ENCODE measurements at places on chromosomes 1 and 21.

GRCh38 chr1:56380531-56380930, 198.8 kb downstream of the PLPP3 start:
- DNase-seq: no peak

GRCh38 chr1:154696456-154696855, 88.5 kb upstream of the ADAR start:
- no peak for DNase-seq

GRCh38 chr1:171939740-171940139, 98.4 kb downstream of the DNM3 start:
- no peak for DNase-seq

- DNase-seq: no peak
Observed at GRCh38 chr1:223374064-223374610, 10.2 kb upstream of the SUSD4 start.

- DNase-seq: no peak
Observed at GRCh38 chr21:36509973-36510664, 30.2 kb upstream of the CLDN14 start.

DNA sequence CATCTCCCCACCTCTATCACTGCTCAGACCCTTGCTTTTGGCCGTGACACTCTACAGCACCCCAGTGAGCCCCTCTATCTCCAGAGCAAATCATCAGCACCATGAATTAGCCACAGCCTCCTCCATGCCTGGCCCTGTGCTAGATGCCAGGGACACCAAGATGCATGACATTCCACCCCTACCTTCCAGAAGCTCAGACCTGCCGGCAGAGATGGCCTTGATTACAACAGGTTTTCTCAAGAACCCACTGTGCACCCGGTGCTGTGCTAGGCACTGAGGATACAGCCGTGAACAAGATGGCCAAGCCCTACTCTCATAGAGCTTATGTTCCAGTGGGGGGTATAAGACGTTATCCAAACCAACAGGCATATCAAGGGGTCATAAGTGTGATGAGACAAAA, 30.6 kb downstream of the CDK18 start:
- no peak for DNase-seq

DNA sequence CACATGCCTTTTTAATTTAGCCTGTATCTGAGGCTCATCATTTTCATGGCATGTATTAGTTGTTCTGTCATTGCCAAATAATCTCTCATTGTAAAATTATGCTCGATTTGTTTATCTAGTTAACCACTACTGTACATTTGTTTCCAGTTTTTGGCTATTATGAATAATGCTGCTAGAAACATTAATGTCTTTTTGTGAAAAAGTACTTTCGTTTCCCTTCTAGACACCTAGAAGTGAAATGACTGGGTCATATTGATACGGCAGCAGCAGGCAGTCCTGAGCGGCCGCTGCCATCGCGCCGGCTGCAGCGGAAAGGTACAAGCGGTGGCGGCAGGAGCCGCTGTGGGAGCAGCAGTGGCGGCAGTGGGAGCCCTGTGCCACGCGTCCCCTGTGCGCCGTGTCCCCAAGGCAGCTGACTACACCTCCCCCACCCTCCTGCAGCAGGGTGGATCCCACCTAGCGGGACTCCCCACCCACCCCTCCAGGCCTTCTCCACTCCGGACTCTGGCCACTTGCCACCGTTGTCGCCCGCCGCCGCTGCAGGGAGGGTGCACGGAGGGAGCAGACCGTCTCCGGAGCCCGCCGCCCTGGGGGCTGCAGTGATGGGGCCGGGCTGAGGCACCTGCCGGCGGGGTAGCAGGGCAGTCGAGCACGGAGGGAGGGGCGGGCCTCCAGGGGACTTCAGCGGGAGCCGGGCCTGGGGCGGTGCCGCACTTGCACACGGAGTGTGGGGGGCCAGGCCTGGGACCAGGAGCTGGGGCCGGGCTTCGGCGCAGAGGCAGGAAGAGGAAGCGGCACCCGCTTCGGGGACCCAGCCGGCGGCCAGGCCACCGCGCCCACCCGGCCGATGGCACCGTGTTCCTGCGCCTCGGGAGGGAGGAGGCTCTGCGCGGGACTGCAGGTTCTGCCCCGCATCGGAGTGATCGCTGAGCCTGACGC, 66.8 kb upstream of the RGS7 start:
- no peak for DNase-seq

GRCh38 chr1:198627436-198628066, 11.3 kb upstream of the PTPRC start:
- no peak for DNase-seq
